ENCODE measurements at places on chromosomes 2 and 18. TPM values are rescaled to one million over a fixed set of nuclear protein-coding genes. Genes with fewer than 3 reads are reported as not detected.

GRCh38 chr2:9831670-9832069 is 11.6 kb upstream of the TAF1B start:
- no peak for DNase-seq

GRCh38 chr2:121866789-121867188 is 111.3 kb downstream of the TSN start:
- no peak for DNase-seq

DNA sequence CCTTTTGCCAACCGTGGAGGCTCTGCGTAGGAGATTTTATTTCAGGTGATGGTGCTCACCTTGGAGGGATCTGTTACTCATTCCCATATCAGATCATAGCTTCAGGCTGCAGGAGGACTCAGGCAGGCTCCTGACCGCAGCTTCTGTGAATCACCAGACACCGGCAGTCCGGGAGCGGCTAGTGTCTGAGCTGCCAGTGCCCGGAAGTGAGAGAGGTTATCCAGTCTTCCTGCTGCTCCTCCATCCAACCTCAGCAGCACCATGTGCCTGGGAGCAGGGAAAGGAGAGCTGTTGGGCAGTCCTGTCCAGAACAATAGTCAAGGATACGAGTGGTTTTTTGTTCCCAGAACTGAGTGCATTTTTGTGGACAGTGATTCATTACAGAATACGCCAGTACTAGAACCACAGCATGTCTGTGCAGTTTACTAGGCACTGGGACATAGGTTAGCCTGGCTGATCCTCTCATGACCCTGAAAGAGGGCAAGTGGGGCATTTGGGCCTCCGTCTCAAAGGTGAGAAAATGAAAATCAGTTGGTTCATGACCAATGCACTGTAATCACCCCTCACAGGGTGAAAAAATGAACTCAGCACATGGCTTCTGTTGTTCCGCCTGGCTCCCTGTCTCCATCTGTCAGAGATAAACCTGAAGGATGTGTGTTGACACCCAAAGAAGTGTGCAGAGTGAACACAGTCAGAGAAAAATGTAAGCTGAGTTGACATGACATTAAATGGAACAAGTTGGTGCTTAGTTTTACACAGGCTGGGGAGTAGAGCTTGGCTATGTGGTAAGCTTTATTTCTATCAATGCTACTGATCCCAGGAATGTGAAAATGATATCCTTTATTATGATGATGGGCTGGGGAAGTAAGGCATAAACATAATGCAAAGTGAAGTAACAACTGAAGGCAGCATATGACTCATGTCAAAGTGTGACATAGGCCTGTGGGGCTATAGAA is 12.2 kb downstream of the FHOD3 start:
- no peak for DNase-seq

DNA sequence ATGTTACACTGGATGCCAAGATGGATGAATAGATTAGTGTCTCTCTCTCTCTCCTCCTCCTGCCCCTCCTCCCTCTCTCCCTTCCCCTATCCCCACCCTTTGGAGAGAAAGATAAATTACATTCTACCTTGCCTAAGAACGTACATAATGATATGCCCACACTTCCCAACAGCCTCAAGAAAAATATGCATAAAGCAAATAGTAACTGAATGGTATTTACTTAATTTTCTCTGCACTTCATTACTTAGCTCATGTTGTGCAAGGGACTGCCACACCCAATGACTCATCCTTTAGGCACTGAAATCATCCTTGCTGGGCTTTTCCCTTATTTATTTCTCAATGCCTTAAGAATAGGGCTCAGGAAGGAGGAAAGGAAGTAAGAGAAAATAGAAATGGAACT is 137.3 kb upstream of the PID1 start:
- no peak for DNase-seq

LTBP1 gene
- total RNA-seq = not detected
